ENCODE measurements at places on chromosomes 2 and 18.

GRCh38 chr2:152542337-152542994 is 174.8 kb downstream of the PRPF40A start:
- DNase-seq, result no peak

DNA sequence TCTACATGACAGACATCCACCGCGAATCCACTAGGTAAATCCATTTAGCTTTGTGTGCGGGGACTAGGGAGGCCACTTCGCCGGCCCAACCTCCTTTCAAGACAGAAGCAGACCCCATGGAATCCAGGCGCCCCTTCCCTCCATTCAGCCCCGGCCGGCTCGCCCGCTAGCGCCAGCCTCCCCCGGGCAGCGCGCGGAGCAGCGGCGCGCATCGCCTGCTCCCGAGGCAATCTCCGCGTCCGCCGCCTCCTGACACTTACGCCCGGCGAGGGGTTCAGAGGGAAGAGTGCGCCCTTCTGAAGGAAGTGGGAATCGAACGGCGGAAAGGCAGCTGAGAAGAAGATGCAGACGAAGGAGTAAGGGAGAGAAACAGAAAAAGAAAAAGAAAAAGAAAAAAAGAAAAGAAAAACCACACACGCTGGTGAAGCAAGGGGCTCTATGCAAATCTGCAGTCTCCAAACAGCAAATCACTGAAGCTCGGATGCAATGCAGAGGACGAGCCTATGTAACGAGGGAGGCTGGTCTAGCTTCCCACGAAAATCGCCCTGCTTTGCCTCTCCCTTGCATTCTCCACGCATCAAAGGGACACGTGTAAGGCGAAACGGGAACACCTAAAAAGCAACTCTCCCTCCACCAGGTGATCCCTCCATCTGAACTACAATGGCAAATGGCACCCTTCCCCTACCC is 684.4 kb downstream of the NRXN1 start:
- DNase-seq, result no peak

DNA sequence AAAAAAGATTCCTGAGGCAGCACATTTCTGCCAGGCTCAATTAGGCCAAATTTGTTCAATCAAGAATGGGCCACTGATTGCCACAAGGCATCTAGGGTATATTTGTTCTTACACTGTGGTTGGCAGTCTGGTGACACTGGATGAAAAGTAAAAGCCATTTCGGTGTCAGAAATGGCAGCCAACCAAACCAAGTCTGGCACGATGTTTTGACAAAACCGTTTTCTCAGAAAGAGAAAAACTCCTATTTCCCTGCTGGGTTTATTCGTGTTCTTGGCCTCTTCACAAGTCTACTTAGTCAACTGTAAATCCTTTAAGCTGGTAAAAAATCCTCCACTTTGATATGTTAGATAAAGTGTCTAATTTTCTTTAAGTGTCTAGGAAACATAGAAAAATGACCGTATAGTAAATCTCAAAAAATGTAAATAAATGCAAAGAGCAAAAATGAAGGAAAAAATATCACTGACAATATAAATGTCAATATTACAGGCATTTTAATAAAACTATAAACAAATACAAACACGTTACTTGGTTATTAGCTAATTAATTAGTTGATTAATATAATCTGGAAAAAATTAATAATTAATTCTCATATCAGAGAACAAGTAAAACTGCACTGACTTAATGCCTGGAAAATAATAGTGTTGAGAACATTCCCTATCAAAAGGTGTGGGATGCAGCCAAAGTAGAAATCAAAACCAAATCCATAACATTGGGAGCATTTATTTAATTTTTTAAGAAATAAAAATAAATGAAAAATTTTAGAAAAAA is 182.0 kb upstream of the ZNF804A start:
- DNase-seq, result no peak

- DNase-seq, result no peak
Observed at GRCh38 chr2:138455275-138455674, 46.3 kb upstream of the SPOPL start.

GRCh38 chr2:106270471-106270891 is 76.4 kb upstream of the UXS1 start:
- no peak for DNase-seq

DNA sequence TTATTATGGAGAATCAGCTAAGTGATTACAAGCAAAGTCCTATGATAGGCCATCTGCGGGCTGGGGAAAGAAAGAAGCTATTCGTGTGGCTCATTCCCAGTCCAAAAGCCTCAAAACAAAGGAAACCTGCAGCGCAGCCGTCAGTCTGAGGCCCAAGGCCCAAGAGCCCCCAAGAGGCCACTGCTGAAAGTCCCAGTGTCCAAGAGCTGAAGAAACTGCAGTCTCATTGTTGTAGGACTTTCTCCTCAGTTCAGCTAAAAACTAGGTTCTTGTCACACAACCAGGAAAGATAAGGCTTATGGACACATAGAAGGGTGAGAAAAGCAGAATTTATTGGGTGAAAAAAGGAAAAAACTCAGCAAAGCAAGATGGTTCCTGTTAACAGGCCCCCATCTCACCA is 143.2 kb downstream of the RHBDD1 start:
- DNase-seq, result no peak

- DNase-seq, result no peak
Observed at GRCh38 chr2:38168710-38169480, 92.9 kb upstream of the CYP1B1 start.

GRCh38 chr2:233059797-233060500 is at the start of gene INPP5D:
Gene INPP5D (plus strand): TSS chr2:233060342. CDS start chr2:233060479, 137 bp downstream.
- peak; percentile 59 for DNase-seq

DNA sequence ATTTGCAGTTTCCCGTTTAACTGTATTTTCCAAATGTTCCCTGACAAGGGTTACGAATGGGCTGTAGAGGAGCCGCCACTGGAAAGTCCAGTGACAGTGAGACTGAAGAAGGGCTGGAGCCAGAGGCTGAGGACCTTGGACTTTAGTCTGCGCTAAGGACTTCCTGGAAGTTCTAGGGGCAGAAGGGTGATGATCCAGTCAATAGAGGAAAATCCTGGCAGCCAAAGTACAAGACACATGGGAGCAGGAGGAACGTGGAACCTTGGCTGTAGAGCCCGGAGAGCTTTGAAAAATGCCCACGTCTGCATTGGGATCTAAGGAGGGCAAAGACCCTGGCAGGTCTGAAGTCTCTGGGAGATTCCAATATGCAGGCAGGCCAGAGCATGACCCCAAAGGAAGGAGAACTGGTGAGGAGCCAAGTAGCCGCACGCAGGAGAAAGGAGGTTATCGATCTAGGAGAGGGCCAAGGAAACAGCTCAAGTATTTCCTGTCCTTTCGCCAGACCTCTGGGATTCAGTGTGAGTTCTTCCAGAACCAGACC is 28.5 kb downstream of the MBP start:
- DNase-seq, result no peak

- DNase-seq, result no peak
Observed at GRCh38 chr18:50748243-50749229, 71.3 kb downstream of the MRO start.

- DNase-seq, result no peak
Observed at GRCh38 chr2:44935729-44936098, 5.8 kb upstream of the SIX3 start.

- DNase-seq, result no peak
Observed at GRCh38 chr2:25375989-25376545, 34.3 kb upstream of the DNMT3A start.

DNA sequence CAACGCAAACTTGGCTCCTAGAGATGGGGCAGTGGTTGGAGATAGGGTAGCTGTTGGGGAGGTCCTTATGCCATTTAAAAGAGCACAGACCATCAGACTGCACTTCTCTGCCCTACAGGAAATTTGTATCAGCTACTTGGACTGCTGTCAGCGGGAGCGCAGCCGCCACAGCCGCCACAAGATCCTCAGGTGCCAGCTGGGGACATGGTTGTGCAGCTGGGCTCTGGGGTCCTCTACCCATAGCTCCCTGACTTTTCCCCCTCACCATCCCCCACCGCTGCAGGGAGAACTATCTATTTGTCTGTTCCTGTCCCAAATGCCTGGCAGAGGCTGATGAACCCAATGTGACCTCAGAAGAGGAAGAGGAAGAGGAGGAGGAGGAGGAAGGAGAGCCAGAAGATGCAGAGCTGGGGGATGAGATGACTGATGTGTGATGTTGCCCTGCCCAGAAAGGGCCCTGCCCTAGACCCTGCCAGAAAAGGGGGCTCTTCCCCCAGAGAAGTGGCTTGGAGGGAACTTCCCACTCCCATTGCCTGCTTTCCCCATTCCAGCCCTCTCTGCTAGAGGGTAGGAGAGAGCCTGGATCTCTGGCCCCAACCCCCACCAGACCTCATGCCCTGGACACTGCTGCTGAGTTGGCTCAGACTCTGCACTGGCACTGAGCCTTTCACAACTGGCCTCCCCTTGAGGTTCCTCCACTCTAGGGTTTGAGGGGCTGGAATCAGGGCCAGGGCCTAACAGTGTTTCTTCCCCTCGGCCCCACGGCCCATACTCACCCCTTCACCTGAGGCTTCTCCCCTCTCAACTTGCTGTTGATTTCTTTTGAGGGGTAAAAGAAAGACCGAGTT is 7.3 kb downstream of the PRADC1 start:
- no peak for DNase-seq

DNA sequence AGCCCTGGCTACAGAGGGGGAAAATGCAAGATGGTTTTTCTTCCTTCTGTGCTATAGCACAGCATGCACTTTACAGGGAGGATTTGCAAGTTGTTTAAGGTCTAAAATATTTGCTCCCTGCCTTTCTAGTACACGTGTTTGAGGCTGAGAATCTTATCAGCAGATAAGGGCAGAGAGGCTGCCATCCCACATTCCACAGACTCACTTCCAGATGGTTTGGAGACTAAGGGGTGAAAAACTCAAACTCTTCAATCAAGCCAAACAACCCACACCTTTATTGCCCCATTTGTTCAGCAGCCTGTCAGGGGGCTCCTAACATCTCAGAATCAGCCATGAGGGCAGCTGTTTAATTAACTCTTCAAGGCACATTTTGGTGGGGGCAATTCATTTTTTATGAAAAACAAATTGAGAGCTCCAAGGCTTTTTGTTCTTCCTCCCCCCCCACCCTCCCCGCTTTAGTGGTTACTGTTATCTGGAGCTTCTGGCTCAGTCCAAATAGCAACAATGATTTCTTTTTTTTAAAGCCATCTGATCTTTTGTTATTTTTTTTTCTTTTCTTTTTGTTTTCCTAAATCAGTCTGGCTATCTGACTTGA is 242.6 kb upstream of the NT5C1B start:
- DNase-seq, result no peak

GRCh38 chr2:230578106-230578505 is 134.5 kb upstream of the CAB39 start:
- DNase-seq, result no peak

GRCh38 chr2:234615643-234616356 is 118.9 kb upstream of the ARL4C start:
- DNase-seq, result no peak

All from stimulated activated CD8-positive, alpha-beta memory T cell treated with anti-CD3 and anti-CD28 coated beads, Interleukin-15, amount 100 ng/mL, for 48 hours (primary cell).